Left renal pelvis (tissue), 4 donors: ENCODE measurements at places on chromosomes 2 and 18. TPM values are rescaled to one million over a fixed set of nuclear protein-coding genes. Genes with fewer than 3 reads are reported as not detected.

Gene DLX2
- not detected for polyA plus RNA-seq

Gene PSMA8
- not detected for polyA plus RNA-seq

Gene LDLRAD4
- polyA plus RNA-seq, result 10.9 TPM

Gene FOXI3
- 0.17 TPM for polyA plus RNA-seq

Gene SRD5A2
- polyA plus RNA-seq, result 0.11 TPM

DNA sequence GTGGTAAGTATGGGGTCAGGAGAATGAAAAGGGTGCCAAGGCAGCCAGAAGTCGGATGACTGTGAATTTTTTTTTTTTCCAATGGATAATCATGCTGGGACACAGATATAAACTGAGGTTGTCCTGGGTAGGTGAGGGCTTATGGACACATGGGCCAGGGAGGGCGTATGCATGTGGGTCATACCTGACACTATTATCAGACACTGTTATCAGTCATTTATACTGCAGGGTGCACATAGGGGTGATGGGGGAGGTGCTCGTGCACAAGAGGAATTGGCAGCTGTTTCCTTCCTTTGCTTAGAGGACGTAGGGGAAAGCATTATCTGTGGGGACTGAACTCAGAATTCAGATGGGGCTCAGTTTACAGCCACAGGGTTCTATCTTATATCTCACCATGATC is 10.1 kb downstream of the CTIF start:
- DNase-seq, result no peak

GRCh38 chr2:210460322-210461227 is 16.0 kb downstream of the LANCL1 start:
- DNase-seq, result no peak

DNA sequence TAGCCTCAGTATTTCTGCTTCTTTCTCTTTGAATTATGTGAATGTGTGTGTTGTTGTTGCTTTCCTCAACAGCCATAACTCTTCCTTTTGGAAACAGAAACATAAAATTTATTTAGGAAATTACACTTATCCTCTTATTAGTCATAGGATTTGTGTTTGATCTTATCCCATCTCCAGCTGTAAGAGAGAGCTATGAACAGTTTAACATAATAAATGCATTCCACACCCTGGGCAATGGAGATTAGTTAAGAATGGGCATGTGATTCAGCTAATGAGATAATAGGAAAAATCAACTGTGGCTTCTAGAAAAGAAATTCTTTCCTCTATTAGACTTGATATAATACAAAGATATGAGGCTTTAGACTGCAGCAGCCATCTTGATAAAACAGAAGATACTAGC is 55.0 kb downstream of the SCN7A start:
- no peak for DNase-seq

DNA sequence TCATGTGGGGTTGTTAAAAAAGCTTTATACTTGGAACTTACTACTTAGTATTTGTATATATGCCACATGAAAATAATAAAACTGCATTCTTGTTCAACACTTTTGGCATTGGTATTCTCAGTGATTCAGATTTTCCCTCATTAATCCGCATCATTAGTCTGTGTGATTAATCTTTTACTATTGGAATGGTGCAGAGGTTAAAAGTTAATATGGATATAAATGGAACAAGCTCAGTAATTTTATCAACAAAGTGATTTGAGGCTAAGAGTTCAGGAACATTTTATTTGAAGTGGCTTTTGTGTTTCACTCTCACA is 45.4 kb upstream of the REG3G start:
- DNase-seq, result no peak

Gene UNC80
- 1.4 TPM for polyA plus RNA-seq

- no peak for DNase-seq
These were observed 32.6 kb downstream of the FASTKD2 start for GRCh38 chr2:206798000-206798399.

Gene IL1RN
- polyA plus RNA-seq, result 5.2 TPM

Gene NPPC
- 0.21 TPM for polyA plus RNA-seq

- no peak for DNase-seq
These were observed 66.1 kb upstream of the ID2 start for GRCh38 chr2:8615576-8616281.

Gene RAX
- not detected for polyA plus RNA-seq

GRCh38 chr2:179354739-179355537 is 90.3 kb upstream of the SESTD1 start:
- DNase-seq, result no peak

Gene PLEK
- 18.9 TPM for polyA plus RNA-seq
